CD8-positive, alpha-beta T cell (primary cell): ENCODE measurements at places on chromosomes 1 and 21.

GRCh38 chr1:160454371-160455152 is 54.2 kb downstream of the VANGL2 start:
- DNase-seq = no peak

GRCh38 chr1:185351734-185352466 is 34.9 kb upstream of the IVNS1ABP start:
- DNase-seq = no peak

GRCh38 chr1:159889202-159889601 is 10.8 kb downstream of the CFAP45 start:
- no peak for DNase-seq

DNA sequence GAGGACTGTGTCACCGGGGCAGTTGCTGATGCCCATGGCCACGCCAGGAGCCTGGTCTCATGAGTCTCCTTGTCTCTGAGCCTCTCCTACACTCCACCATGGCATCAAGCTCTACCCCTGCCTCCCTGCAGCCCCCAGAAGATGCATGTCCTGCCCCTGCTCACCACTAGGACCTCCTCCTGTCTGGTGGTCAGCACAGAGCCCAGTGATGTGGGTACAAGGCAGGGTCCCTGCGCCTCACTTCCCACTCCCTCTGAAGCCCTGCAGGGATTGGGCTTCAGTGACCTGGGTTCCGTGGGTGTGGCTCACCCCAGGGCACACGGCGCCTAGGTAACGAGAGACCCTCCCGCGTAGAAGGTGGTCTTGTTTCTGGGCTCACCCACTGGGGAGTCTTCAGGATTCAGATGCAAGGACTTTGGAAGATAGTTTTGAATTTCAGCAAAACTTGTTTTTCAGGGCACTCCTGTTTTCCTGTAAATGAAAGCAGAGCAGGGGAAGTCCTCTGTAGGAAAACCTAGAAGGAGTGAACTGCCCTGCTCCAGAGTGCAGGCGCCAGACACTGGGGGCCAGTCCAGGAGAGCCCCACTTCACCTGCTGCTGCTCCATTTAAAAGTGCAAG is 2.8 kb downstream of the COL18A1 start:
- DNase-seq = no peak

GRCh38 chr1:176878750-176879536 is 285.6 kb downstream of the ASTN1 start:
- no peak for DNase-seq

DNA sequence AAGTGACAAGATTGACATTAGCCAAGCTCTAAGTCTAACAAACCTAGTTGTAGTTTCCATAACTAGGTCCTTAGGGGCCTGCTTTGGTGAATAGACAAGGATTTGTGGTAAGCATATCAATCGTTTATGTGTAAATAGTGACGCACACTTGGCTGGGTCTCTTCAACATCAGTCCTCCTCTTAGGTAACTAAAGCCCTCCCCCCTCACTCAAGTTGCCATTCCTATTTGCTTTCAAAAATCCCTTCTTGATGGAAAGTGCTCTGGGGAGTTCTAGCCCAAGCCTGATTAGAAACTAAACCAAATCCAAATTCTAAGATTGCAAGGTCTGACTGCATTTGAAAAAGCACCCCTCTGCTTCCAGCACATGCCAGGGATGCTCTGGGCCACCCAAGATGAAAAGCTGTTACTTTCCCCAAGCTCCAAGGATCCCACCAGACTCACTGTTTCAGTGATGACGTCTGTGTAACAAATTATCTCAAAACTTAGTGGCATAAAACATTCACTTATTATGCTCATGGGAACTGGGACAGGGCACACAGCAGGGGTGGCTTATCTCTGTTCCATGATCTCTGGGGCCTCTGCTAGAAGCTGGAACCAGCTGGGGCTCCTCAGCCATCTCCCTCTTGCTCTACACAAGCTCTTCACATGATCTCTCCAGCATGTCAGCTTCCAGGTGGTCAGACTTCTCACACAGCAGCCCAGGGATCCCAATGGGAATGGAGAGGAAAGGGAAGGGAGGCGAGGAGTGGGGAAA is 74.1 kb downstream of the RRAGC start:
- no peak for DNase-seq

DNA sequence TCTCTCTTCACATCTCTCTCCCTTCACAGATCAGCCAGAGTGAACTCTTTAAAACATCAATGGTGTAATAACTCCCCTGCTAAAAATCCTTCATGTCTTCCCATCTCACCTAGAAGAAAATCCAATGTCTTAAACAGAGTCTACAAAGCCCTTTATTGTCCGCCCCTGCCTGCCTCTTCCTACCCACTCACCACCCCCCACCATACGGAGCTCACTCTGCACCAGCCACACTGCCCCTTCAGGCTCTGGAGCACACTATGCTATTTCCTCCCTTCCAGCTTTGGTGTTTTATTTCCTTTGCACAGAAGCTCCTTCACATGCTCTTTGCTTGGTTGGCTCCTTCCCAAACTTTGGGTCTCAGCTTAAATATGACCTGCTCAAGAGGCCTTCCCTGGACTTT is 10.2 kb downstream of the CAMK1G start:
- no peak for DNase-seq

DNA sequence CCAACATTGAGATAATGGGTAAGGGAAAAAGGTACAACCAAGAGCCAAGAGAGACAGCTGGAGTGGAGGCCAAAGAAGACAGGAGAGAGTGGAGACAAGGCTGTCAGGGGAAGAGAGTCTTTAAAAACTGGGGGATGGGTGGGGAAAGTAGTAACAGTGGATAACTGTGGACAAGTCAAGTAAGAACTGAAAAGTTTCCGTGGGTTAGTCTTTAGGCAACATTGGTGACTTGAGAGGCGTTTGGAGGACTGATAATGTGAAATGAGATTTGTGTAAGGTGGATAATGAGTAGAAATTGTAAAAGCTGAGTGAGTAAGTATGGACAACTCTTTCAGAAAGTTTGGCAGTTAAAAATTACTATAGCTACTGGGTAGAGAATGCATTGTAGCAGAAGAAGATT is 10.4 kb downstream of the PPP2R5A start:
- no peak for DNase-seq

GRCh38 chr1:125118147-125118993 is 3933.6 kb downstream of the SRGAP2C start:
- no peak for DNase-seq

DNA sequence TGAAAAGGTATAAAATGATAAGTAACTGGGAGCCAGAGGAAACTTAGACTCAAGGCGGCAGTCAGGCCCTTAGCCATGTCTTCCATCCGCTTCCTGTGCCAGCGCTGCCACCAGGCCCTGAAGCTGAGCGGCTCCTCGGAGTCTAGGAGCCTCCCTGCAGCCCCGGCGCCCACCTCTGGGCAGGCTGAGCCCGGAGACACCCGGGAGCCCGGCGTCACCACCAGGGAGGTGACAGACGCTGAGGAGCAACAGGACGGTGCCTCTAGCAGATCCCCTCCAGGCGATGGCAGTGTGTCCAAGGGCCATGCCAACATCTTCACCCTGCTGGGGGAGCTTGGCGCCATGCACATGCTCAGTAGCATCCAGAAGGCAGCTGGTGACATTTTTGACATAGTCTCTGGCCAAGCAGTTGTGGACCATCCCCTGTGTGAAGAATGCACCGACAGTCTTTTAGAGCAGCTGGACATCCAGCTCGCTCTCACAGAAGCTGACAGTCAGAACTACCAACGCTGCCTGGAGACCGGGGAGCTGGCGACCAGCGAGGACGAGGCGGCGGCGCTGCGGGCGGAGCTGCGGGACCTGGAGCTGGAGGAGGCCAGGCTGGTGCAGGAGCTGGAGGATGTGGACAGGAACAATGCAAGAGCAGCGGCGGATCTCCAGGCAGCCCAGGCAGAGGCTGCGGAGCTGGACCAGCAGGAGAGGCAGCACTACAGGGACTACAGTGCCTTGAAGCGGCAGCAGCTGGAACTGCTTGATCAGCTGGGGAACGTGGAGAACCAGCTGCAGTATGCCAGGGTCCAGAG is at the start of gene BECN2:
Gene BECN2 (plus strand): TSS at position 76 of the 803 bp plus-strand sequence. CDS start 0 bp downstream, at position 76.
- DNase-seq = no peak

DNA sequence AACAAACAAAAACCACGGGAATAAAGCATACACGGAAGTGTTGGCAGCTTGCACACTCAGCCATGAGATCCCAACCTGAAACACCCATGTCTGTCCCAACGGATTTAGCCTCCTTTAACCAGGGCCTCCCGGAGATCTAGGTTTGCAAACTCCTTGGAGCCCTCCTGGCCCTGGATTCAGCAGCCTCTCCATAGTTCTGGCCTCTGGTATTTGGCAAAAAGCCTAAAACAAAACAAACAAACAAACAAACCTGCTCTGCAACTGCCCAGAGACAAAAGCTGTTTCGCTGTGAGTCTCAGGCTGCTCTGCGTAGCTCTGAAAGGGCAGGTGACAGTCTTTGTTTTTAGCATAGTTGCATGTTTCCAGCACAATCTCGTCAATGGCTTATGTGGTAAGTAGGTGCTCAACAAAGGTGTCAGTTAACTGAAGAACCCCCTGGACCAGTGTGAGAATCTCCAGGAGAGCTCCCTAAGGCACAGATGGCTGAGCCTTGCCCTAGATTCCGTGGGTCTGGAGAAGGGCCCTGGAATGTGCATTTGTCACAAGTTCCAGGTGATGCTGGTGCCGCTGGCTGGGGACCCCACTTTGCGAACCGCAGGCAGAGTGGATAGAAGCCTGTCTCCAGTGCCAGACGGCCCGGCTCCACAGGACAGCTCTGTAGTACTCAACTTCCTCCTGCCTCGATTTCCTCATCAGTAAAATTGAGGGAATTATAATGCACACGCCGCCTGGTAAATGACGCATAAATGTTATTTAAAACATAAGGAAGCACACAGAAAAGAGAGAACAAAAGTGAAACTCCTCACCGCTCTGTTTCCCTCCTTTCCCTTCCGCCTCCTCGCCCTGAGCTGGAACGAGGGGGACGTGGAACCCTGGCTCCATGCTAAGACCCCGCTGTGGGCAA is 86.2 kb downstream of the RIPK4 start:
- DNase-seq = no peak

DNA sequence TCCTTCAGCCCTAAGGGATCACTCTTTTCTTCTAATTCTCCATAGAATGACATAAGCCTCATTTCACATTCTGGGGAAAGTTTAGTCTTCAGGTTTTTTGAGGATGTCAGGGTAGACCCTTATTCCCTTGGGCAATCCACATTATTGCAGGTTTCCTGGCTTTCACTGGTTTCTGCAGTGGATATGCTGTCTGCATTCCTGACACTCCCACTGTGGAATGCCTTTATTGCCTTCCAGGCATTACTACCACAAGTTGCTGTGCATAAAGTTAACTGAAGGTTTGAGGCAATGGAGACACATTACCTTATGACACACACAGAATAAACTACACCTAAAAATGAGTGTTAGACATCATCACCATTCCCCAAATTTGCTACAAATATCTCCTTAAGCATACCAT is 12.7 kb downstream of the FASLG start:
- DNase-seq = no peak

GRCh38 chr1:236853921-236854604 is 59.0 kb downstream of the MTR start:
- no peak for DNase-seq

DNA sequence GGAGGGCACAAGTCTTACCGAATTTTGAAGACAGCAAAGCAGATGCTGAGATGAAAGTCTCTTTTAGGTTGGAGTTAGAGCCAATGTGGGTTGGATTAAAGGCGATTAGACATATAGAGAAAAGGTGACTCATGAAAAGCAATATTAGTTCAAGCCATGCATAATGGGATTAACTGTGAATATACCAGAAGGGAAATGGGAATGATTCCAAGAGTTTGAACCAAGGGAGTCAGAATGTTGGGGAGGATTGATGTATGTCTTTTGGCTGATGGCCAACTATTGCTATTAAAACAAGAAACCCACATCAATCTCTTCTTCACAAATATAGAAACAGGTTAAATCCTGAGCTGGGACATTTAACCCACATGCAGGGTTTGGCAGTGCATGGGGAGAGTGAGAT is 1.2 kb downstream of the HMGCS2 start:
- DNase-seq = no peak

GRCh38 chr1:99003581-99004253 is 944 bp downstream of the PLPPR5 start:
- no peak for DNase-seq

DNA sequence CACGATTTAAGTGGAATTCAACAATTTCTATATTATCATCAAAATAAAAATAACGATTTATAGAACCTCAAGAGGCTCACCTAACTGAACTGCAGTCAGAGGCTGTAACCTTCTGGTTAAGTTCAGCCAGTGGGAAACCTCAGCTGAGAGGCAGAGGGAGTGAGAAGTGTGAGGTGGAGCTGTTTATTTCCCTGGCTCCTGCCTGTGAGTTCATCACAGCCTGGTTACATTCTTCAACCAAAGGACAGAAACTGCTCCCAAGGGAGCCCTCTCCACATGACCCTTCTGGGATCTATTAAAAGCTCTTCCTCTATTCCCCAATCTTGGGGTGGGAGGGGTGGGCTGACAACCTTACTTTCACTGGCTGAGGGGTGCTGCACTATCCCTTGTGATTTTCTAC is 22.2 kb downstream of the DYNLT5 start:
- DNase-seq = no peak

DNA sequence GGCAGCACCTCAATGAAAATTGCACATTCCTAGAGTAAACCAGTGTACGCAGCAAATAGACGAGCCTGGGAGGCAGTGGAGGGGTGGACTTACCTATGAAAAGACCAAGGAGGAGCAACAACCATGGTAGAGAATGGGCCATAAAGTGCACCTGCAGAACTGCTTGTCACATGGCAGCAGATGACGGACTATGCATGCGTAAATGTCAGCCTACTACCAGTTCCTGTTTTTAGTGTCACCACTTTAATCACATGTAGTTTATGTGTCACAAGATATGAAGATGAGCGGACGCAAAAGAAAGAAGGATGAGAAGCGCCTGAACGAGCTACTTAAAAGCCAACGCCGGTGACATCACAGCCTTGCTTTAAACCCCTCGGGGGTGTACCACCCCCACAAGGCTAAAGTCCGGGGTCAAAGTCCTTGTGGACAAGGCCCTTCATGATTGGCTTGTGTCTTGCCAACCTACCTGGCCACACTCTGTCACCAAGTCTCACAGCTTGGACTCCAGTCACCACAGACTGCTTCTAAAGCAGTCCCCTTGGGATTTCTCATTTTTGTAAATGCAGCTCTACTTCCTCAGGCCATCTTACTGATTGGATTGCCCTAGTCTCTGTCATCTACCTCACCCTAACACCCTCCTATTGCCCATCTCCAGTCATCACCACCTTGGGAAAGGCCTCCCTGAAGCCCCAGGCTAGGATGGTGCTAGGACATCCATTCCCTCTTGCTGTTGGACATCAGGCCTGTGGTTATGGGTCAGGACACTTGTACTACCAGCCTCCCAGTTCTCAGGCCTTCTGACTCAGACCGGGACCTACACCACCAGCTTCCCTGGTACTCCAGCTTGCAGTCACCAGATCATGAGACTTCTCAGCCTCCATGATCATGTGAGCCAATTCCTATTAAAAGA is 6.0 kb upstream of the LY9 start:
- no peak for DNase-seq
